NCI-H510A (cell line): ENCODE measurements at places on chromosomes 12 and 14.

DNA sequence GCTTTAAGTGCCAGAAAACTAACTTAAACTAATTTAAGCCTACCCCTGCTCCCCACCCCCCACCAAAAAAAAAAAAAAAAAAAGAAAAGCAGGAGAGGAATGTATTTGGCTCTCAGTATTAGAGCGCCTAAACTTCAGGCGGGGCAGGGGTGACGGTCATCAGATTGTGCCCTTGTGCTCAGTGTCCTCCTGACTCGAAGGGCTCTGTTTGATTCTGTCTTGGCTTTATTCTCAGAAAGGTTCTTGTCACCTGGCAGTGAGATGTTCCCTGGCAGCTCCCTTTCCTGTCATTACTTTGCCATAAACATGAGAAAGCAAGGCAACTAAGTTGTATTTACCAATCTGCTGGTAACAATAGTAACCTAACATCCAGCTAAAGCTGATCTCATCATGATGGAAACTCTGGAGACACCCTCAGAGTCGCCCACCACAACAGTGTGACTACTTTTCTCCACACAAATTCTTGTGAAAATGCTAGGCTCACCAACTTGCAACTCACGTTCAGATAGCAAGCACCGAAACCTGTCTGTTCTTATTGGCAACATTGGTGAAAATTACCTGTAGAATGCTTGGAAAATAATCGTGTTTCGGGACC lies 39.0 kb upstream of the WNK1 start:
- DNase-seq: no peak

- no peak for DNase-seq
Observed at GRCh38 chr12:389142-390096, at the start of gene KDM5A. Gene KDM5A, minus strand, starts transcription at chr12:389320. Its CDS starts 229 bp downstream, at chr12:389091.

GRCh38 chr12:94133964-94134795 lies 14.2 kb upstream of the PLXNC1 start:
- DNase-seq: no peak

DNA sequence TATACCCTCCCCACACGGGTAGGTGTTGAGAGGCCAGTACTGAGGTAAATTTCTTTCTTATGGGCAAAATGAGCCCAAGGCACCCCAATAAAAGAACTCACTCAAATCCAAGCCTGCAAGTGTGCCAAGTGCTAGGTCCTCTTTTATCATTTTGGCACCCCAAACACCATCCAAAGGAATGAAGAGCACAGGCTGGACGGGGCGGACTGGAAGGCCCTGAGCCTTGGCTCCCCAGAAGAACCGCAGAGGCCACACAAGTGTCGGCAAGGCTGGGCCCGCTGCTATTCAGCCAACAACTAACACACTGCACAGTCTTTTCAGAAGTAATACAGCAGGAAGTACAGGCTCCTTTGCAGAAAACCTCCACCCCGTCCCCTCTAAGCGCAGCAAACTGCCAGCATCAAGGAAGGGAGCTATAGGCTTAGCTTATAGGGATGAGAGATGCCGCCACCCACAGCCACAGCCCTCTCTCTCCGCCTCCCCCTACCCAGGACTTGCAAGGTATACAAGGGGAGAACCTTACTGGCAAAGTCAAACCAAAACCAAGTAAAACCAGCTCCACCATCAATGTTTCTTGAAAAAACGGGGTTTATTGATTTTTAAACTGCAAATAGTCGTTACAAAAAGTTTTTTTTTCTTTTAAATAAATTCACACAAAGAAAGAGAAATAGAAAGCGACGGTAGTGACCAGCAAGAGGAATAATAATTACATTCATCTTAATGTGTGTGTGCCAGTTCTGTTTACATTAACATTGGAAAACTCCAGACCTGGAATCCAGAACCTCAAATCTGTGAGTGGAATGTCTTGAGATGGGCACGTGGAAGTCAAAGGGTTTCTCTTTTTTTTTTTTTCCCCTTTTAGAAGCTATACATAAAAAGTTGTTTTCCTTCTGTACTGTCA lies 5.5 kb downstream of the ZFP36L1 start:
- no peak for DNase-seq

- no peak for DNase-seq
Observed at GRCh38 chr12:34287986-34288962, 266.0 kb downstream of the ALG10 start.

GRCh38 chr12:110844551-110845338 lies 2.0 kb upstream of the CCDC63 start:
- DNase-seq: no peak

DNA sequence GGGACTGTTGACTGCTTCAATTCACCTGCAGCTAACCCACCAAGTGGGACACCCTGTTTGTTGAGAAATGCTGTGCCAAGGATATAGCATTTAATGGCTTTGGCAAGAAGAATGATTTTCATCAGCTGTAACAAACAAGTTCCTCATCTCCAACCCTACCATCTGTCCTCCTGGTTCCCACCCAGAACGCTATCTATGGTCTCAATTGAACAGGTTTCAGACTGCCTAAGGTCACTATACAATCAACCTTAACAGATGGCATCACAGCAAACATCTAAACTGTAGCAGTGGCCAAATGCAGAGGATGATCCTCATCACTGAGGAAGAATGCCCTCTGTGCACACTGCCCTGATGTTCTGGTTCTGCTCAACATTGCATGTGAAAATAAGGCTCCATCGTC lies 546.2 kb upstream of the FOXG1 start:
- no peak for DNase-seq

- DNase-seq: no peak
Observed at GRCh38 chr14:99179946-99180345, 92.1 kb downstream of the BCL11B start.

DNA sequence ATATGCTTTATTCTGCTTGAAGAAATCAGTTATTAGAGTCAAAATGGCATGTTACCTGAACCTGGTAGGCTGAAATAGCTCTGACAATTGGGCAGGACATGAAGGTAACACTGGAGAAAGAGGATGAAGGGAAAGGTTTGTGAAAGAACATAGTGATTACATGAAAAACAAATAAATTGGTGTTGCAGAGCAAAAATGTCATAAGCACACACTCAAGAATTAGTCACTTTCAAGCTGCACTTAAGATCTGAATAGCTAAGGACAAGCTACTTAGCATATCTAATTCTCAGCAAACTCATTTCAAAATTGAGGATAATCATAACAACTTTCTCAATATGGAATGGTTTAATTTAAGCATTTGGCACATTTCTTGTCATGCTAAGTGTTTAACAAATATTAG lies 1398.0 kb upstream of the FLRT2 start:
- DNase-seq: no peak

- DNase-seq: no peak
Observed at GRCh38 chr14:63438065-63438757, 105.0 kb downstream of the PPP2R5E start.

DNA sequence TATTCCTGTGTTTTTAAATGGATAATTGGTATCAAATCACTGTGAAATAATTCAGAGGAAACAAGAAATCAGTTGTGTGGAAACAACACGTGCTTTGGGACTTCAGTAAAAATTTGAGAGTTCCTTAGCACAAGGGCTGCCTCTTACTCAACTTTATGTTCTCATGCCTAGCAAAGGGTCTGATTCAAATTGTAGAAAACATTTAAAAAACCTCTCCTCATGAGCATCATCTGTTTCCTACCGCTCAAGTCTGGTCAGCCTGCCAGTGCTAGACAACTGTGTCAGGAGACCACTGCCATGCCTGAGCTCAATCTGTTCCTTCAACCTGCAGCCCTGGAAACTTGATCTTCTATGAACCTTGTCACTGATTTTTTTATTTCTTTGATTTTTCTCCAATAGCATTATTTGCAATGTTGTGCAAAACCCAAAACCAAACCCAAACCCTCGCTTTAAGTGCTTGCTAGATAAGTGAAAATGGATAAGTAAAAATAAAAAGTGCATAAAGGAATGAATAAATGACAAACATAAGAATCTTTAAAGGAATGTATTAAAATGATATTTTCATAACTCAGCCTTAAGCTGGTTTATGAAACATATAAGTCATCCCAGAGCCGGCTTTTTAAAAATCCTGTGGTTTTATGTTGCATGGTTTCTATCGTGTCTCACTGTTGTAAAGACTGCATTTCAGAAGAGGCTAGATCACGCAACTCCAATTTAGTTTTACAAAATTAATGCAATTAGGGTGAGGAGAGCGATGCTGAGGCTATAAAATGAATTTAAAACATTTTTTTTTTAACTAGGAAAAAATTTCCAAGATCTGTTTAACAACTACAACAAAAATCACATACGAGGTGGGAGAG lies 361.2 kb upstream of the PDE3A start:
- no peak for DNase-seq

GRCh38 chr12:78887444-78887843 lies 22.9 kb downstream of the SYT1 start:
- no peak for DNase-seq

GRCh38 chr12:109743076-109743910 lies 29.7 kb downstream of the FAM222A start:
- no peak for DNase-seq

DNA sequence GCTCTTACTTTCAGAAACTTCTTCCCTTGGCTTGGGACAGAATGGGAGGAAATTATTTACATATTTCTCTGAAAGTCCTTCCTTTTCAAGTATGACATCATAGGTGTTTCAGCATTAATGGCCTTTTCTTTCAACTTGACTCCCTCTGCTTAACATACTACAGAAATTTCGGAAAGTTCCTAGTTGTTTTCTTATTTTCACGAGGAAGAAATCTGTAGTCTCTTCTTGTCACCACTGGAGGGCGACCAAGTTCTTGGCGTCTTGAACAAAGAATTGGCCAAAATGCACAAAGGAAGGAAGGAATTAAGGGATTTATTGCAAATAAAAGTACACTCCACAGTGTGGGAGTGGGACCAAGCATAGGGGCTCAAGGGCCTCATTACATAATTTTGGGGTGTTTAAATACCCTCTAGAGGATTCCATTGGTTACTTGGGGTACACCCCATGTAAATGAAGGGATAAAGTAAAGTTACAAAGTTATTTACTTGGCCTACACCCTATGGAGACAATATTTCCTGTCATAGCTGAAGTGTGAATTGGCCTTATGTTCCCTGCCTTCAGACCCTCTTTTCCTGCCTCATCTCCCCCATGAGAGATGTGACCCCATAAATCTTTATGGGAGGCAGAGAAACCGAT lies 70.4 kb downstream of the RPL10L start:
- DNase-seq: no peak

- DNase-seq: no peak
Observed at GRCh38 chr12:2689393-2689792, 105.4 kb upstream of the FKBP4 start.
